Pulmonary artery endothelial cell (primary cell): ENCODE measurements at places on chromosomes 5 and 9. TPM values are rescaled to one million over a fixed set of nuclear protein-coding genes. Genes with fewer than 3 reads are reported as not detected.
A peak's percentile ranks its signal among the peaks of the same experiment; 100 is the strongest.

DNA sequence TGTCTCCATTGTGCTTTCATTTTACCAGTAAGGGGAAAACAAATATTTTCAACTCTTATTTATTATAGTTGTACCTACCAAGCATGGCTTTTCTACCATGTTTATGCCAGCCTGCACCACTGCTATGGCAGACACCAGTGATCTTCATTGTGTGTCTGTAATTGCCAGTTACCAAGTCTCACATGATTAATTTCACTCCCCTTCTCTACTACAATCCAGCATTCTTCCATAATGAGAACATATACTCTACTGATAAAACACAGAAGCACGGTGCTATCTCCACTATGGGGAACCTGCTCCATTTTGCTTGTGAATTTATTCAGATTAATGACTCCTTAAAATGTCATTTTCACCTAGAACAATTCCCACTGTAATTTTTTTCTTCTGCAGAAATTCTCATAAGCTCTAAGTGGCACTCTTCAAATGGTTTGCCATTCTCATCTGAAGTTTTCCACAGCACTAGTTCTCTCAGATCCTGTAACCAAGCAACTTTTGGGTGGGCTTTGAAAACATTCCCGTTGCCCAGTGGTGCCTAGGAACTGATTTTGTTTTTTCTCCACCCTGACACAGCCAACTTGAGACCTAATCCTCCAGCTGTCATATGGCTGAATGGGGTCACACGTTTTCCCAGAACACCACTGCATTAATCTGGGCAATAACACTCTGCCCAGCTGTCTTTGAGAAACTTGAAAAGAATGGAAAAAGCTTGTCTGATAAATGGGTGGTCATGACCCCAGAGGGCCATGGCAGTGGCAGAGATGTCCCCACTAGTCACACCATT lies 222.7 kb upstream of the RASEF start:
- DNase-seq: no peak

DNA sequence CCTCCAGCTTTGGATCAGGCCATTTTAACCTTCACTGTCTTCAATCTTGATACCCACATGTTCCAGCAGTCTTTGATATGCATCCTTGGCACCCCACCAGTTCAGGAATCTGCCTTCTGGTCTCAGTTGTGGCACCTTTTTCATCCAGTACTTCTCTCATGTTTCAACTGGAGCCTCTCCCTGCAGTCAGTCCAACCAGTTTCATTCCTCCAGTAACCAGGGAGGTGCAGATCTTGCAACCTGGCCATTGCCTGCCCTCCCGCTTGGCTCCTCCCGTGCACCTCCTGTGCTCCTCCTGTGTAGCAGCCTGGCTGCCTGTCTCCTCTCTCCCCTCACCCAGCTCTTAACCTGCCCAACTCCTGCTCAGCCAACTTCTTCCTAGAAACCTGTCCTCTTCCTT lies 20.2 kb downstream of the FUBP3 start:
- no peak for DNase-seq

- no peak for DNase-seq
Measured at GRCh38 chr5:121762426-121762825, 89.3 kb upstream of the FTMT start.

GRCh38 chr5:40842351-40842750 lies 1.2 kb downstream of the CARD6 start:
- peak; percentile 8 for DNase-seq

DNA sequence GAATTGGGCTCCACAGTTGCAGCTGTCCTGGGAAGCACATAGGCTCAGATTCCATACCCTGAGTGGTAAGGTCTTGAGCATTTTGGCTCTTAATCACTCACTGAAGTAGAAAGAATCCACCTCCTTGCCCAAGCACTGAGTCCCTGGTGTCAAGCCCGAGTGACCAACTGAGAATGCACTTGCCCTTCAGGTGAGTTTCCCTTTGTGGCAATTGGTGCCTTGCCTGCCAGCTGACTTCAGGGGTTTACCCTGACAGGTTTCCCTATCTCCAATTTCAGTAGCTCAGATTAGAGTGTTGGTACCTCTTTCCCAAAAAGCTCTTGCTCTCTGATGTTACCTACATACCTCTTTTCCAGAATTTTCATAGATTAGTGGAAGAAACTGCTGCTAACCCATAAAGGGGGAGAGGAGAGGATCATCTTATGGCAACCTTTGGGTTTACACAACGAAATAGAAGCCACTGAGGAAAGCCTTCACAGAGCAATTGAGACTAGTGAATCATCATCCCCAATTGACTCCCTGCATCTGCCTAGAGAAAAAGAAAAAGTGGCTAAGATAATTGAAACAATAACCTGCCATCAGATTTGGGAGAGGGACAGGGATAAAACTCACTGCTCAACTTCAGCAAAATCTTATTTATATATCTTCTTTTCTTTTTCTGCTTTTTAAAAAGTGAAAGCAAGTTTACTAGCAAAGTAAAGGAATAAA lies 48.6 kb downstream of the CCL28 start:
- DNase-seq: no peak

DNA sequence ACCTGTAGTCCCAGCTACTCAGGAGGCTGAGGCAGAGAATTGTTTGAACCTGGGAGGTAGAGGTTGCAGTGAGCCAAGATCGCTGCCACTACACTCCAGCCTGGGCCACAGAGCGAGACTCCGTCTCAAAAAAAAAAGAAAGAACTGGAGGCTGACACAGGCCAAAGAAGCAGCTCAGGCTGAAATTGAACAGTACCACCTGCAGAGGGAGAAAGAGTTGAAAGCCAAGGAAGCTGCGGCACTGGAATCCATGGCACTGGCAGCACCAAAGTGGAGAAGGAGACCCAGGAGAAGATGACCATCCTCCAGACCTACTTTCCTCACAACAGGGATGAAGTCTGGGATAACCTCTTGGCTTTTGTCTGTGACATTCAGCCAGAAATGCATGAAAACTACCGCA lies 11.3 kb upstream of the TMEM141 start:
- no peak for DNase-seq

- no peak for DNase-seq
Measured at GRCh38 chr5:142785206-142785605, 15.0 kb downstream of the ARHGAP26 start.

DNA sequence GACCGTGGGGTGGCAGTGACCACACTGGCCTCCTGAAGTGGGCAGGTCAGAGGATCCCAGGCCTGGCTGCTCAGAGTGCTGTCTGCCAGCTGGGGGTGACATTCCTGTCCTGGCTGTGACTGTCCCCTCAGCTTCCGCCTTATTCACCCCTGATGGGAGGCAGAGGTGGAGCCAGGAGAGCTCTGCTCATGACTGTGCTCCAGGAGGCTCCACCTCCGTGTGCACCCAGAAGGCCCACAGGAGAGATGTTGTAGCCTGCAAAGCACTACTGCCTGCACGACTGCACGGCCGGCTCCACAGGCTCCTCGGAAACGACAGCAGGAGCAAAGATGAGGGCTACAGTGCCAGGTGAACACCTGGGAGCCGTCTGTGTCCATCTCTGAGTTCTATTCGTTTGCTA lies 60.9 kb downstream of the ROPN1L start:
- DNase-seq: no peak

- no peak for DNase-seq
Measured at GRCh38 chr5:56481428-56482357, 248.6 kb upstream of the ANKRD55 start.

DNA sequence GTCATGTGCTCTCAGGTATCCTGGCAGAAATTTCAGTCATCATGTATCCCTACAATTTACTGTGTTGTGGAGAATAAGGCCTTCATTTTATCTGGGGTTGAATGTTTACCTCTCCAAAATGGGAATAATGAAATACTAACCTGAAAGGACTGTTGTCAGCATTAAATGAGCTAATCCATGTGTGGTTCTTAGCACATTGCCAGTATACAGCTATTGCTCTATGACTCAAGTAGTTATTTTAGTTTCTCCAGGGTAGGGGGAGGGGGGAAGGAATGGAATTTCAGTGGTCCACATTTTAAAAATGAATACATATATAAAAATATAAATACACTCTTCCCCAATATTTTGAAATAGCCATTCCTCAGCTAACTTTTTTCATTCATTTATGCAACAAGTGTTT lies 3.5 kb downstream of the PAM start:
- no peak for DNase-seq

GRCh38 chr9:125479846-125480615 lies 218.4 kb downstream of the GAPVD1 start:
- no peak for DNase-seq

Gene SLC1A3
- total RNA-seq: 0.07 TPM in 1 of 2 replicates, not detected in the other

Gene SMU1
- total RNA-seq: 42.3 and 47.6 TPM in 2 replicates

Gene NPR3
- total RNA-seq: 0.04 and 0.07 TPM in 2 replicates

Gene KIF4B
- 0.13 and 0.21 TPM in 2 replicates for total RNA-seq

Gene GABRA6
- total RNA-seq: not detected in 2 replicates
